ENCODE measurements at places on chromosomes 11 and 22. TPM values are rescaled to one million over a fixed set of nuclear protein-coding genes. Genes with fewer than 3 reads are reported as not detected.

Gene SYNGR1
- 3.6 TPM for total RNA-seq

Gene DRICH1
- 0.29 TPM for total RNA-seq

Gene ALDH3B2
- not detected for total RNA-seq

- no peak for DNase-seq
- peaks cover 19% of the 10 kb centered on the region for H3K27me3 ChIP-seq
- H3K4me1 ChIP-seq: peaks cover 6% of the 10 kb centered on the region
Observed at GRCh38 chr11:11611381-11611780, 10.4 kb downstream of the GALNT18 start.

GRCh38 chr11:121448431-121448941 lies 3.6 kb upstream of the SORL1 start:
- no peak for DNase-seq
- peaks cover 43% of the 10 kb centered on the region for H3K27me3 ChIP-seq
- H3K36me3 ChIP-seq: no peaks in the 10 kb centered on the region
- H3K4me3 ChIP-seq: no peak overlapping the region

Gene ABTB2
- 5.1 TPM for total RNA-seq

DNA sequence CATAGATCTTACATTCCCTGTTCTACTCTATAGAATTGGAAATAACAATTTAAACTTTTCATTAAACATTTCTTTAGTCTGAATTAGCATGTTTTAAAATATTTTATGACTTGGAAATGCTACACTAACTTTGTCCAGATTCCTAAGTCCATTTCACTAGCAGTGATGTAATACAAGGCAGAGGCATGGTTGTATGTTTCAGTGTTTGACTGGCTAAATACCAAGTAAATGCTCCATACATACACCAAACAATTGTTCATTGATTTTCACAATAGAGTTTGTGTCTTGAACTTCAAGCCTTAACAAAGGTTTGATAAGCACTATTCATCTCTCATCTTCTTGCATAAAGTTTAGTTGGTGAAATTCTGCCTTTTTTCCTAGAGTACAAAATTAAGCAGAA lies 13.5 kb downstream of the ZBED5 start:
- no peaks in the 10 kb centered on the region for H3K36me3 ChIP-seq
- H3K4me1 ChIP-seq: peaks cover 6% of the 10 kb centered on the region
- DNase-seq: peak; percentile 36
- no peak overlapping the region for H3K27ac ChIP-seq

GRCh38 chr11:1748636-1749394 lies 1.6 kb downstream of the IFITM10 start:
- H3K4me3 ChIP-seq: peak overlapping the region; percentile 87
- H3K27me3 ChIP-seq: no peaks in the 10 kb centered on the region
- peaks cover 29% of the 10 kb centered on the region for H3K36me3 ChIP-seq
- peak overlapping the region; percentile 97 for H3K27ac ChIP-seq
- H3K4me1 ChIP-seq: peaks cover 43% of the 10 kb centered on the region

Gene PICALM
- total RNA-seq: 324 TPM

- peaks cover 38% of the 10 kb centered on the region for H3K36me3 ChIP-seq
- peaks cover 11% of the 10 kb centered on the region for H3K4me1 ChIP-seq
- peaks cover 14% of the 10 kb centered on the region for H3K27me3 ChIP-seq
- DNase-seq: peak; percentile 77
- peak overlapping the region; percentile 93 for H3K4me3 ChIP-seq
- peak overlapping the region; percentile 79 for H3K27ac ChIP-seq
Observed at GRCh38 chr11:70270877-70271648, 573 bp downstream of the PPFIA1 start.
